ENCODE measurements at places on chromosomes 5 and 9. TPM values are rescaled to one million over a fixed set of nuclear protein-coding genes. Genes with fewer than 3 reads are reported as not detected.

DNA sequence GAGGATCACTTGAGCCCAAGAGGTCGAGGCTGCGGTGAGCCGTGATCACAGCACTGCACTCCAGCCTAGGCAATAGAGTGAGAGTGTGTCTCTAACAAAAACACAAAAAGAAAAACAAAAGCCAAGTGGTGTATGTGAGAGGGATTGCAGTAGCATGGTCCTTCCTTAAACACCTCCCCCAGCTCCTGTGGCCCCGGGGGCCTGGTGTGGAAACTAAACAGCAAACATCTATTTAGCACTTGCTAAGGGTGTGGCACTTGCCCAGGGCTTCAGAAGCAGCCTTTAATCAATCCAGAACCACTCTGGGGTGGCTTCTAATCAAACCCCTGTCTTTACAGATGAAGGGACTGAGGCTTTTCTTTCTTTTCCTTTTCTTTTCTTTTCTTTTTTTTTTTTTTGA, 4.4 kb upstream of the FBP1 start:
- peaks cover 20% of the 10 kb centered on the region for H3K27me3 ChIP-seq
- H3K27ac ChIP-seq: no peak overlapping the region
- peaks cover 2% of the 10 kb centered on the region for H3K36me3 ChIP-seq
- peaks cover 10% of the 10 kb centered on the region for H3K4me1 ChIP-seq
- no peak for DNase-seq

- no peak overlapping the region for H3K4me3 ChIP-seq
- peak overlapping the region; percentile 95 for H3K27ac ChIP-seq
These were observed 41.9 kb upstream of the RIC1 start for GRCh38 chr9:5587024-5587423.

GRXCR2 gene
- not detected for total RNA-seq

DNA sequence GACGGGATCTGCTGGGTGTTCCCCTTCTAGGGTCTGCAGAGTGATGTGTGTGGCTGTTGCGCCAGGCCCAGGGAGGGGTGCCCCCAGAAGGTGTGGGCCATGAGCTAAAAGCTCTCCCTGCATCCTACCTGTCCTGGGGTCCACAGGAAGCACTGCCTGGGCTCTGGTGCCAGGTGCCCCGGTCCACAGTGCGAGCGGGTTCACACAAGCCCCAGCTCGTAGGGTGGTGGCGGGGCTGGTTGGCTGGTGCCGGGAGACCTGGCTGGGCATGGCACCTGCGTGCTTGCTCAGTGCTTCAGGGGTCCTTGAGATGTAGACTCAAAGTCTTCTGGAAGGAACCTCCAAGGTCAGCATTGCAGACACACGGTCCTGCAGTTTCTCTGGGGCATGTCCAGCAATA, 25.5 kb downstream of the ASS1 start:
- no peak overlapping the region for H3K27ac ChIP-seq
- no peaks in the 10 kb centered on the region for H3K36me3 ChIP-seq
- H3K4me3 ChIP-seq: no peak overlapping the region
- H3K4me1 ChIP-seq: peaks cover 2% of the 10 kb centered on the region
- no peak for DNase-seq

DNA sequence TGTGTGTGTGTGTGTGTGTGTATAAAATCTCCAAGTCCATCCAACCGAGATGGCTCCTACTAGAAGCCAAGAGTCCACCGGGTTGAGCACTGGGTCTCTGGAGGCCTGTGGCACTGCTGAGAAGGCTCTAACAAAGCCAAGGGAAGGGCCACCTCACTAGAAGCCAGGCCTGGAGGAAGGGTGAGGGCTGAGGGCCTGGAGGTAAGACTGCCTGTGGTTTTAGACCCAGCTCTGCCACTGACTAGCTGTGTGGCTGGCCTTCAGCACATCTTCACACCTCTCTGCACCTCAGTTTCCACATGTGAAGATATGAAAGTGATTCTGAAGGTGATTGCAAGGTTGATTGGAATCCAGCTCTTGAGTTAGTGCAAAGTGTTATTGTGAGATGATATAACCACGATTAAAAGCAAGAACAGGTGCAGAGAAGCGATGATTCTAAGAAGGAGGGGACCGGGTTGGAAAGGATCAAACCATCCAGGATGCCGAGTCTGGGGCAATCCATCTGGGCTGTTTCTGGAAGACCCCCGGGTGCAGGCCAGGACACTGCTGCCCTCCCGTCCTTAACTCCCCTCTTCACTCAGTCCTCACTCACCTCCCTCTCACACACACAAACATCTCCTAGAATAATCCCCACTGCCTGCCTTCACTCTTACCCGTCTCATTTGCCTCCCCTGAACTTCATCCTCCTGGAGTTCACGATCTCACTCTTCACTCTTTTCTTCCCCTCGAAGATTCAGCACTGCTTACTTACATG, 2.3 kb downstream of the IL4 start:
- no peaks in the 10 kb centered on the region for H3K4me1 ChIP-seq
- no peak for DNase-seq
- peaks cover 3% of the 10 kb centered on the region for H3K36me3 ChIP-seq
- H3K4me3 ChIP-seq: no peak overlapping the region

ZFP2 gene
- 0.52 TPM for total RNA-seq

LPCAT1 gene
- total RNA-seq: 24.8 TPM

- no peak for DNase-seq
- H3K27ac ChIP-seq: no peak overlapping the region
- H3K4me1 ChIP-seq: peaks cover 2% of the 10 kb centered on the region
- no peaks in the 10 kb centered on the region for H3K36me3 ChIP-seq
- peaks cover 20% of the 10 kb centered on the region for H3K27me3 ChIP-seq
- no peak overlapping the region for H3K4me3 ChIP-seq
These were observed 6.5 kb upstream of the C9 start for GRCh38 chr5:39370555-39371366.

DNA sequence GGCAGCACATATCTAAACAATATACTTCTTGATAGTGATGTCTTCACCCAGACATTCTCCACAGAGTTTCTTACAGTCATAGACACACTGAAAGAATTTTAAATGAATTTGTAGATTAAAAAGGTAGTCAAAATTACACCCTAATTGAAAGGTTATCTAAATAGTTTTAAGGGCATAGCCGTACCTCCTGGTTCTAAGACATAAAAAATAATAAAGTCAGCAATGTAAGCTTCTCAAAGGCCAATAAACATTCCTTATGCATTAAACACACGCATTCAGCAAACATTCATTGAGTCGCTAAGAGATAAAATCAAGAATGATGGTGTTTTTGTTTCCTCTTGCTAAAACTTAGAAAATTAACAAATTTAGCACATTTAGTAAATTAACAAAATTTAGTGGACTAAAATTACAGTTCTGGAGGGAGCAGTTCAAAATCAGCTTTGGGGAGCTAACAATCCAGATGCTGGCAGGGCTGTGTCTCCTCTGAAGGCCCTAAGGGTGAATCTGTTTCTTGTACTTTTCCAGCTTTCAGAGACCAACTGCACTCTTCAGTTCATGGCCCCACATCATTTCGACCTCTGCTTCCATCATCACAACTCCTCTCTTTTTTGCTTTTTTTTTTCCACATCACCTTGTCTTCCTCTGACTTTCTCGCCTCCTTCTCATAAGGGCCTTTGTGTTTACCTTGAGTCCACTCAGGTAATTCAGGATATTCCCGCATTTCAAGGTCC, 516.5 kb downstream of the DNAH5 start:
- no peak for DNase-seq
- no peak overlapping the region for H3K4me3 ChIP-seq
- no peak overlapping the region for H3K27ac ChIP-seq

DBH gene
- not detected for total RNA-seq

GRCh38 chr5:53782620-53783019, 222.2 kb downstream of the NDUFS4 start:
- H3K4me3 ChIP-seq: no peak overlapping the region
- DNase-seq: no peak
- peaks cover 9% of the 10 kb centered on the region for H3K4me1 ChIP-seq
- H3K27me3 ChIP-seq: peaks cover 28% of the 10 kb centered on the region
- H3K27ac ChIP-seq: no peak overlapping the region

FGD3 gene
- 160 TPM for total RNA-seq

LTC4S gene
- 6.8 TPM for total RNA-seq

- H3K4me1 ChIP-seq: peaks cover 4% of the 10 kb centered on the region
- H3K36me3 ChIP-seq: no peaks in the 10 kb centered on the region
- no peak overlapping the region for H3K4me3 ChIP-seq
- H3K27ac ChIP-seq: no peak overlapping the region
These were observed 10.7 kb downstream of the OR1L8 start for GRCh38 chr9:122572456-122572855.

EGFLAM gene
- not detected for total RNA-seq

GRCh38 chr5:157651623-157652376, 438 bp downstream of the SOX30 start:
- DNase-seq: peak; percentile 80
- H3K4me3 ChIP-seq: peak overlapping the region; percentile 82
- peaks cover 12% of the 10 kb centered on the region for H3K4me1 ChIP-seq
- peak overlapping the region; percentile 87 for H3K27ac ChIP-seq

SPINK4 gene
- total RNA-seq: not detected

GRCh38 chr5:100270023-100270771, 265.0 kb upstream of the FAM174A start:
- no peak for DNase-seq
- no peak overlapping the region for H3K27ac ChIP-seq
- no peaks in the 10 kb centered on the region for H3K27me3 ChIP-seq

PAPPA gene
- 0.37 TPM for total RNA-seq

SURF2 gene
- 14.1 TPM for total RNA-seq

CCNJL gene
- not detected for total RNA-seq

GRCh38 chr9:128552744-128553440, 505 bp downstream of the SPTAN1 start:
- no peaks in the 10 kb centered on the region for H3K27me3 ChIP-seq
- no peaks in the 10 kb centered on the region for H3K36me3 ChIP-seq
- no peak for DNase-seq
- peaks cover 28% of the 10 kb centered on the region for H3K4me1 ChIP-seq
- H3K27ac ChIP-seq: no peak overlapping the region

EQTN gene
- total RNA-seq: not detected

C5orf52 gene
- not detected for total RNA-seq

PGM5 gene
- 0.16 TPM for total RNA-seq

GRCh38 chr5:15124461-15124860, 252.9 kb upstream of the ANKH start:
- H3K36me3 ChIP-seq: no peaks in the 10 kb centered on the region
- no peaks in the 10 kb centered on the region for H3K27me3 ChIP-seq
- no peak overlapping the region for H3K4me3 ChIP-seq
- DNase-seq: no peak
- H3K4me1 ChIP-seq: no peaks in the 10 kb centered on the region

DNA sequence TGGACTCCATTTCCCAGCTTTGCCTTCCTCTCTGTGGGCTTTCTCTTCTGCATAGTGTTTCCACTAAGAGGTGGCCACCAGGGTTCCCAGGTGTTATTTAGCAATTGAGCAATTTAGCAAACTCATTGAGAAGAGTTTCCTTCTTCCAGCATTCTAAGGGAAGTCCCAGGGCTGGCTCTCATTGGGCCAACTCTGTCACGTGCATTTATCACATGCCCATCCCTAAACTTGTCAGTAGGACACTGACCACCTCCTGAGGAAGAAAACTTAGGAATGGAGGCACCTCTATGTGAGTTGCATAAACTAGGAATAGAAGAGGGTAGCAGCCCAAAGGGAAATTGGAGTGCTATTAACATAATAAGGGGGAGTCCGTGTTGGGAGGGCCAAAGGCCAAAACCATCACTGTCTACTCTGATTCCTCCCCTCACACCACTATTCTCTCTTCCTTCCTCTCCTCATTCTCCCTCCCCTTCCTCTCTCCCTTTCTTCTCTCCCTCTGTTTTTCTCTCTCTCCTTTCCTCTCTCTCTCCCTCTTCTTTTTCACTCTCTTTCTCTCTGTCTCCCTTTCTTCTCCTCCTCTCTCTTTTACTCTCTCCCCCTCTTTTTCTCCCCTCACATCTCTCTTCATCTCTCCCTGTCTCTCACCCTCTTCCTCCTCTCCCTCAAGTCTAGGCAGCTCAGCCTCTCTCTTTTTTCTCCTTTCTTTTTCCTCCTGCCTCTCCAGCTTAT, 213.4 kb downstream of the PALM2AKAP2 start:
- no peak overlapping the region for H3K4me3 ChIP-seq
- H3K27me3 ChIP-seq: no peaks in the 10 kb centered on the region
- no peak for DNase-seq
- H3K4me1 ChIP-seq: peaks cover 2% of the 10 kb centered on the region

Data from T-helper 17 cell (primary cell).